ENCODE measurements at places on chromosomes 16 and 17. TPM values are rescaled to one million over a fixed set of nuclear protein-coding genes. Genes with fewer than 3 reads are reported as not detected.

The CCDC40 gene
- total RNA-seq: 11.6 TPM

The CCDC144A gene
- total RNA-seq: 1.8 TPM

GRCh38 chr17:67747681-67748235 is 30.0 kb downstream of the NOL11 start:
- DNase-seq: no peak

DNA sequence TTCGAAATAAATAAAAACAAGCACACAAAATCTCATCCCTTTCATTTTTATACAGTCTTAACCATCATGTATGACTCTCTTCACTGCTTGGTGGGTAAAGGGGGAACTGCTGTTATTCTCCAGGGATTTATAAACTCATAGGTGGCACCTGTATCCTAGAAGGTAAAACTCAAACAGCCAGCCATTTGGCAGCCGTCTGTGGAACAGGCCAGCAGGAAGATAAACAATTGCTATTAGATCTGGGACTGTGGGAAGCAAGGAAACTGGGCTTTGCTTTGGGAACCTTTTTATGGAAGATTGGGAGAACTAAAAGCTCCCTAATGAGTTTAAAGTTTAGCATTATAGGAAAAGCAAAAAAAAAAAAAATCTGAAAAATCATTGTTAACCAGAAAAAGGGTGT is 126.0 kb downstream of the TANGO6 start:
- DNase-seq: no peak

DNA sequence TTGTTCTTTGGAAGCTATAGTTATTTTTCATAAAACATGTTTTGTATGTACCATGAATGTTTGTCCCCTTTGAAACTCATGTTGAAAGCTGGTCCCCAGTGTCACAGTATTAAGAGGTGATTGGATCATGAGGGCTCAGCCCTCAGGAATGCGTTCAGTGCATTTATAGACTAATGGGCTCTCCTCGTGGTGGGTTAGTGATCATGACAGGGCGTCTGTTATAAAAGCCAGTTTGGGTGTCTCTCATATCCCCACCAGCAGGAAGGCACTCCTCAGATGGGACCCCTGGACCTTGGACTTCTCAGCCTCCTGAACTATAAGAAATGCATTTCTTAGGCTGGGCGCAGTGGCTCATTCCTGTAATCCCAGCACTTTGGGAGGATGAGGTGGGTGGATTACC is 10.4 kb downstream of the BANP start:
- no peak for DNase-seq

DNA sequence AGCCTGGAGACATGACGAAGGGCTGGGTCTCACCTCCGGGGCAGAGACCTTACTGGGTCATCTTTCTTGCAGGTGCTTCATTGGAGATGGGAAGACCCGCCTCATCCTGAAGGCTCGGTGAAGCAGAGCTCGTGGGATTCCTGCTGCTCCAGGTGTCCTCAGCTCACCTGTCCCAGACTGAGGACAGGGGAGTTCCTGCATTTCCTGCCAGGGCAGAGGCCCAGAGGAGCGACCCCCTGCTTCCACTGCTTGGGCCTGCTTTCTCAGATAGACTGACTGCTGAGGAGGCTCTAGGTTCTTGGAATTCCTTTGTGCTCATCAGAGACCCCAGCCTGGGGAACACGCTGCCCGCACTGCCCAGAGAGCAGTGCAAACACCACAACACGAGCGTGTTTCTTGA is 11.6 kb downstream of the AQP8 start:
- no peak for DNase-seq

DNA sequence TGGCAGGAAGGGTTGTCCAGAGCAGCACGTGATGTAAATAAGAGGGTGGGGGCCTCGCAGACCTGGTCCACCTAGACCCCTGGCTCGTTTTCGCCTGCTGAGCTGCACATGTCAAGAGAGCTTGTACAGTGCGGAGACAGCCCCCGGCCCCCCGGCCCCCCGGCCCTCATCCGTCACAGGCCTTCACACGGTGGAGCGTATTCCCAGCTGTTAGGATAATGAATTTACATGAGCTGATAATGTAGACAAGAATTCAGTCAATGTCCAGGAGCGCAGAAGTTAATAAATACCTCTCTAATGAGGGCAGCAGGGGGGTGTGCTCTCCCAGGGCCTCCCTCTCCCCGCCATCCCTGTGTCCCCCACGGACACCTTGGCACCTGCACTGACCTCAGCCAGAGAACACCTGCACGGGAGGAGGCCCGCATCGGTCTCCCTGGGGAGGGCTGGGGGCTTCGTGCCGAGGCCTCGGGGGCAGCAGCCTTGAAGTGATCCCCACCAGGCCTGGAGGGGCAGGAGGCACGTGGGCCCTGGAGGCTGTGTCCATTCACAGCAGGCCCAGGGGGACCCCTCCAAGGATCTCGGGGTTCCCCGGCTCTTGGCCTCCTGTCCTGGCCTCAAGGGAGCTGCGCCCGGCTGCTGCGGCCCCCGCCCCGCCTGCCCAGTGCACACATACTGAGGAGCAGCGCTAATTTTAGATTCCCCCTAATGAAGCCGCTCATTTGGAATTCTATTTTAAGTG is 14.6 kb downstream of the GSE1 start:
- no peak for DNase-seq

Data from breast epithelium (tissue), 4 donors.